ENCODE measurements at places on chromosomes 4 and X.

- DNase-seq: peak; percentile 41
Observed at GRCh38 chr4:186190581-186191199, 677 bp upstream of the CYP4V2 start.

DNA sequence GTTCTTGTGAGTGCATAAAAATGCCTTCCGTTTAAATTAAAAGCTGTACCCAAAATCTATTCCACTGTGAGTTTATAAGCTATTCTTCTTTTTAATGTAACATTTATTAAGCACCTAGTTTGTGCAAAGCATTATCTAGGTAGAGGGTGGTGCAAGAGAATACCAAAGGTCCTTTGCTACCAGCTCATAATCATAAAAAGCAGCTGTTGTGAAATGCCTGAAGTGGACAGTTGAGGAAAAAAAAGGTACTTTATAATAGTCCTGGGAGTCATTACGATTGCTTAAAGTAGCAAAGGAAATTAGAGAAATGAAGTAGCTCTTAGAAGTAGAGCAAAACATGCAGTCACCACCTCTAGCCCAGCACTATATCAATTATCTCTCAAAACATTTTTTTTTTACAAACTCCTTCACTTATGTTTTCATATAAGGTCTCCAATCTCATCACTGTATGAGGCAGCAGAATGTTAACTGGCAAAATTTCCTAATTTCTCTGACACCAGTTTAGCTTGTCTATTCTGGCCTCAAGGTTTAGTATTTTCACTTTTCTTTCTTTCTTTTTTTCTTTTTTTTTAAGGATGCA lies 2.1 kb downstream of the MBNL3 start:
- no peak for DNase-seq

DNA sequence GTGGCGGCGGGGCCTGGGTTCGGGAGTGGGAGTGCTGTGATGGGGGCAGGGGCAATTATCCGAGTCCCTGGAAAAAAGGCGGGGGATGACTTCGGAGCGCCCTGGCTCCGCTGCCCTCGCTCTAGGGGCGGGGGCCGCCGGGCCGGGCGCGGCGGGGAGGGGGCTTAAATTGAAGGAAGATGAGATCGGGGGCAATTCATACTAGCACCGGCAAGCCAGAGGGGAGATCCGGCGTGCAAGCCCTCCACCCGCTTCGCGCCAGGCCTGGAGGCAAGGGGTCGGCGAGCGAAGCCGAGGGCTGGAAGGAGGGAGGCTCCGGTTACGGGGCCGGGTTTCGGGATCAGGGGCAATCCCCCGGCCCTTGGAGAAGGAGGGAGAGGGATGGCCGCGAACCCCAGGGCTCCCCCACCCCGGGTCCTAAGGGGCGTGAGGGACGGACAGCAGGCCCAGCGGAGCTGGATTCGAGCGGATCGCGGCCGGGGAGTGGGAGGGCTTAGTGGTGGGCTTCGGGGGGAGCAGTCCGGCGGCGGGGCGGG lies 1.2 kb downstream of the BCORL1 start:
- no peak for DNase-seq

- DNase-seq: no peak
Observed at GRCh38 chr4:84917869-84918600, 48.5 kb downstream of the WDFY3 start.

DNA sequence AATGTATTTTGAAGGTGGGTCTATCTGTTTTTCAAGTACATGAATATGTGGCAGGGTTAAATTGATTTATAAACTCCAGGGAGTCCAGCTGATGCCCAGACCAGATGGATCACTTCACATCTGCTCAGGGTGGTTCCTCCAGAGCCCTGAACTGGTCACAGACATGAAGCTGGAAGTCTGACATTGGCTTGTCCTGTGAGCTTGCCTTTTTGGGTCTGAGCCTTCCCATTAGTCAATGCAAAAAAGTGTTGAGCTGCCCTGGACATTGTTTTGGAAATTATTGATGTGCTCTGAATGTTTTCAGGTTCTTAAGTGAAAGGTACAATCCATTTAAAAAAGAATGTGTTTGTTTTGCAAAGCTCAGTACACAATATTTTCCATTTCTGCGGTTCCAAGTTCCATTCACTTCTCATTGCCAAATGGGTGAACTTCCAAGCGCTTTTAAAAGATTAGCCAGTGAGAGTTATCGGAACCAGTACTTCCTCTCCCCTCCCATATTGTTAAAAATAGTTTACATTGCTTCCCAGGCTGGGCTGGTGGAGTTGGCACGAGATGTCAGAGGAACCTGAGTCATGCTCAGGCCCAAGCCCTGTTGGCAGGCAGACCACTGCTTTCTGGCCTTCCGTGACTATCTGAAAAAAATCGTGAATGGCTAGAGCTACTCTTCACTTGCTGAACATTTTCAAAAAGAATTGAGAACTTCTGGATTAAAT lies 52.1 kb downstream of the PDGFRA start:
- DNase-seq: peak; percentile 94

DNA sequence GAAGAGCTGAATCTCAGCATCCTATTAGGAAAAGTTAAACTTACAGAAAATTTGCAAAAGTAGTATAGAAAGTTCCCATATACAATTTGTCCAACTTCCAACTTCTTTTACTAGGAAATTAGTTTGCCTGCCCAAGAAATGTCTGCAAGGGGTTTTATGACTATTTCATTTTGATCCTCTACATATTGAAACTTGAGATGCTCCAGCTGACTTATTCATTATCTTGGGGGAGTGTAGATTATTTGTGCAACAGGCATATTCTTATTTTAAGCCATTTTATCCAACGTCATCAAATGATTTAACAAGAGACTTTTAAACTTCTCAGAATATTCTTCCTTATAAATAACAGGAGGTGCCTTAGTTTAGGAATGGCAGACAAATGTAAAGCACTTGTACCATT lies 317.1 kb upstream of the FTHL17 start:
- no peak for DNase-seq

Measured in AG08395 (cell line).